Activated T-helper 2 cell treated with anti-CD3 and anti-CD28 coated beads, Interferon-gamma antibody, Interleukin-2, Interleukin-4, amounts not matched to agents 10 μg/mL and 5 μg/mL and 100 μg/mL, durations not matched to agents 14 hours and 24 hours and 36 hours (primary cell): ENCODE measurements at places on chromosomes 2 and 18.

DNA sequence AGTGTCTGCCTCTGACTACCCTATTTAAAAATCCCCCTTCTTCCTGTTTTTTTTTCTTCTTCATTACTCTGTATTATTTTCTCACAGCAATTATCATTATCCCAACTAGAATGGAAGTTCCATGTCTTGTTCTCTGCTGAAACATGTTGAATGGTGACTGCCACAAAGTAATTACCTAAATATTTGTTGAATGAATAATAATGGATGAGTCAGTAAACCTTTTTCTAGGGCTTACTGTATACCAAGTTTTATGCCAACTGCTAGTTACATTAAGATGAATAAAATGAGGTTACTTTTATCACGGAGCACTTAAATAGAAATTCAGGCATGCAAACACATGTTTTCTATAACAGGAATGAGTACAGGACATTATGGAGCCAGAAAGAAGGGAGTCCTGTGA lies 490.6 kb downstream of the THSD7B start:
- DNase-seq, result no peak

DNA sequence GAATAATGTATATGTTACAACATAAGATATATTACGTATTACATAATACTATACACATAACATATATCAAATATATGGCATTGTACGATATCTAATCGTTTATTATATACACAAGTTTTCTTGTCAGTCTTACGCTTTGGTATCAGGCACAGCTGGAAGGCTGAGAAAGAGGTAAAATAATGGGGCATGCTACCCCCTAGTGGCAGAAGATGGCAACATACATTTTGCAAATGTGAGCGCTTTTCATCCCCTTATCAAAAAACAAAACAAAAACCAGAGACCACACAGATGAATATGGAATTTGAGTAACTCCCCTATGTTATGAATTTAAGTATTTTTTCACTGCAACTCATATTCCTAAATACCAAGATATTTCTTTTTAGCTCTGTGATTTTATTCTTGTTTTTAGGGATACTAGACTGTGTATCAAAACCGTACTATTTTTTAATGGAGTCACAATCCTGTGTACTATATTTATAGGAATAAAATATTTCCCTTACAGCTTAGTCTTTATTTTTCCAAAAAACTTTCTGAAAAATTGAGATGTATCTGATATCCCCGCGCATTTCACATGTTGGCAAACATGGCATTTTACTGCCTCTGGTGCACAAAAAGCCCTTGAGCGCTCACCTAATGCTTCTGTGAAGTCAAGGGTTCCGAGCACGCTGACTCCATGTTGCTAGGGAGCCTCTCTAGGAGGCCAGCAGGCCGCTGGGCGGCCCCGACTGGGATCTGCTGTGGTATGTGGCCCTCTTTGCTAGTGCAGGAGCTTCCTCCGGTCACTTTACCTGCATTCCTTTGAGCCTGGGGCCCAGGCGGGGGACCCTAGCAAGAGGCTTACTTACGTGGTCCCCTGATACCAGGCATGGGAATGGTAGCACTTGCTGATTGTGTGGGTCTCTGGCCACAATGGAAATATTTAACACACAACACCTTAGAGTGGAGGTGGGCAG lies 62.5 kb downstream of the SLC4A3 start:
- DNase-seq, result peak; percentile 11

GRCh38 chr2:80054346-80054675 lies 250.2 kb downstream of the LRRTM1 start:
- no peak for DNase-seq

DNA sequence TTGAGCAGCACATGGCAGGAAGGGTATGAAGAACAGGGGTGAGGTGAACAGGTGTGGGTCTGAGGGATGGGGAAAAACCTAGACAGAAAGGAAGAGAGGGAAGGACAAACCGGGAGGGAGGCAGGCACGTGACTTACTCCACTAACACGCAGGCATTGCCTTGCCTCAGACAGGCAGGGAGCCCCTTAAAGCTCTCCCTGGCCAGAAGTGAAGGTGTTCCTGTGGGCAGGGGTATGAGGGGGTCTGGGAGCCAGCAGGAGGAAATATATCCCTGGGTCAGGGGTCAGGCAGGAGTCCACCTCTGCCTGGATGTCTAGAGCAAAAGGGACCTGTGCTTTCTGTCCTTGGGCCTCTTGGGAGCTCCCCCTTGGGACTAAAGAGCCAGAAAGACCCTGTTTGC lies 135.3 kb upstream of the EPAS1 start:
- DNase-seq, result no peak

DNA sequence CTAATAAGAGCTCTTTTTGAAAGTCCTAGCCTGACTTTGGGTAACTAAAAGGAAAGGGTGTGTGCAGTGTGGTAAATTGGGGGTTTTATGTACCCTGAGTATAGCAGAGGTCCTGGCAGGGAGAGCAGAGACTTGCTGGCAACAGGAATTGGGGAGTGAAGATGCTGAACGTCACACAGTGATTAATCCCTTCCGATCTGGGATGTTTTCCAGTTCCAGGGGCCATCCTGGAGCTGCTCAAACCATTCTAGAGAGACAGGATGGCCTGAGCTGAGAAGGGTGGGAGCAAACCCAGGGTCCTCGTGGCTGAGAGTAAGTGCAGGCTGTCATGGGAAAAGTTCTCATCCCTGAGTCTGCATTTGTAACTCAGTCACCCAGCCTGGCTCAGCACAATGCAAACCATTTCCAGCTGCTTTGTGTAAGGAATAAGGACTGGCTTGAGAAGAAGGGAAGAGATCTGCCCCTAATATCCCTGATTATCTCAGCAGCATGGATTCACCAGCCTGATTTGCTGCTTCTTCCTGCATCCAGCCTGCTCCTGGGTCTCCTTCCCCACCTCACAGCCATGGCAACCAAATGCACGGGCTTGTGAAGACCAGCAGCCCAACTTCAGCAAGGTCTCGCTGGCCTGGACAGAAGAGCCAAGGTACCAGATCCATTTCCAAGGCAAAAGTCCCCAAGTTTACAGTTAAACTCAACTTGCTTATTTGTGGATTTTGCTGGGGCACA lies 47.1 kb upstream of the CELF4 start:
- DNase-seq, result no peak

- DNase-seq, result no peak
Measured at GRCh38 chr2:230023313-230023712, 45.4 kb downstream of the SLC16A14 start.

DNA sequence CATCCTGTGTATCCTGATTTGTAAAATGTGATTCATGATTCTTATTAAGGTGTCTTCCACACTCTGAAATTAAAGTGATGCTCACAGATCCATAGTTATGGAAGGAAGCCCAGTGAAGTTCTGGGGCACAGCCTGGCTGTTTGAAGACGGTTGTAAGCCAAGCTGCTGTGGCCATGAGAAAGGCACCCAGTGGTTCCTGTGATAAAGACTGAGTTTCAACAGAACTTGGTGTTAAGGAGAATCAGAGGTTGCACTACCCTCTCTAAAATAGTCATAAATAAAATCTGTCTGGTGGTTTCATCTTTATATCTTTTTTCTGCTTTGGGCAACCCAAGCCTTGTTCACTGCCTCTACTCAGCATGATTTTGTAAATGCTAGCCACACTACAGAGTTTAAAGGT lies 32.2 kb upstream of the SPOPL start:
- DNase-seq, result no peak

DNA sequence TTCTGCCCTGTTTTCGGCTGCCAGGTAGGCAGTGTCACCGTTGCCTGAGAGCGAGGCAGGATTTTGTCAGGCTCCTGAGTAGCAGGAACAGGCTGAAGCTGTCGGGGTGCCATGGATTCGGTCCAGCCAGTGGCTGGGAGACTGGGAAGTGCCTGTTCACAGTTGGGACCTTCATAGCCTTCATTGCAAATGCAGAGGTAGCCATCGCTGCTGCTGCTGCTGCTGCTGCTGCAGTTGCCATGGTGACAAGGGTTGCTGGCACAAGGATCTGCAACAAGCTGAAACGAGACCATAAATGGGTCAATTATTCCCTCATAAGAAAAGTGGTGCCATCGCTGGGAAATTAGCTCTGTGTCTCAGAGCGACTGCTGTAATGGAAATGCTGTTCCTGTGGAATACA lies 122.7 kb downstream of the DNER start:
- no peak for DNase-seq

GRCh38 chr2:195442458-195443175 lies 214.4 kb upstream of the SLC39A10 start:
- DNase-seq, result no peak

GRCh38 chr2:140185076-140185475 lies 1404.9 kb upstream of the NXPH2 start:
- DNase-seq, result no peak

- DNase-seq, result no peak
Measured at GRCh38 chr2:219296631-219297391, 12.4 kb downstream of the PTPRN start.

DNA sequence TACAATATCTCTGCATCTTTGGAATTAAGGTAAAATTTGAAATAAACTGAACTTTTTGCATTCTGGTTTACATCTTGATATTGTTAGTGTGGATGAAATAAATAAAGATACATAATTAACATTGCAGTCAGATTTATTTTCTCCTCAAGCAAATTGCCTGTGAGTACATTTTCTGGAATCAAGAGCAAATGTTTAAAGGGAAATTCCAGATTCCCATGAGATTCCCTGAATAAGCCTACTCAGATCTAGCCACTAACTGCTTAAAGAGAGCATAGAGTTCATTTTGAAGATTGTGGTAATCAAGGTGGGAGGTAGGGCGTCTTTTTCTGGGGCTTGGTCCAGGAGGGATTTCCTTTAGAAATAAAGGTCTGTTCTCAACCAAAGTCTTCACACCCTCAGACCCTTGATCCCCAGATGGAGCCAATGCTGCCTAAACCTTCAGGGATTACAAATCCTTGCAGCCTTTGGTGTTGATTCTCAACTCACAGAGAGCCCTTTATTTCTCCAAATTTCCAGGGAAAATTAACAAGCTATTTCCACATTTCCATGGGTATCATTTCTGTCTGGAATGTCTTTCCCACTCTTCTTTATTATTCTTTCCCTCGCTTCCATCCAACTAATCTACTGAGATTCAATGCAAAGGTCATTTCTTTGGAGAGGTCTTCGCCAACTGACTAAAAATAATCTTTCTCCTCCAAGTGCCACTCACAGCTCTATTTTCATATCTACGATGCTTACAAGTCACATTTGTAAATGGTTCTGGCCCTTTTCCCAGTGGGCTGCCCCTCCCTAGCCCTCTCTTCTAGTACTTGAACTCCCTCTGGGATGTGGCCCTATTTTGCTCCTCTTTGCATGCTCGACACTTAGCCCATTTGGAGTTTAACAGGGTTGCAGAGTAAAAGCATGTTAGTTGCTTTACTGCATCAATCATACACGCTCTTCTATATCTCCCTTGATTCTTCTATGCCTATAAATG lies 79.8 kb upstream of the SPATS2L start:
- no peak for DNase-seq

DNA sequence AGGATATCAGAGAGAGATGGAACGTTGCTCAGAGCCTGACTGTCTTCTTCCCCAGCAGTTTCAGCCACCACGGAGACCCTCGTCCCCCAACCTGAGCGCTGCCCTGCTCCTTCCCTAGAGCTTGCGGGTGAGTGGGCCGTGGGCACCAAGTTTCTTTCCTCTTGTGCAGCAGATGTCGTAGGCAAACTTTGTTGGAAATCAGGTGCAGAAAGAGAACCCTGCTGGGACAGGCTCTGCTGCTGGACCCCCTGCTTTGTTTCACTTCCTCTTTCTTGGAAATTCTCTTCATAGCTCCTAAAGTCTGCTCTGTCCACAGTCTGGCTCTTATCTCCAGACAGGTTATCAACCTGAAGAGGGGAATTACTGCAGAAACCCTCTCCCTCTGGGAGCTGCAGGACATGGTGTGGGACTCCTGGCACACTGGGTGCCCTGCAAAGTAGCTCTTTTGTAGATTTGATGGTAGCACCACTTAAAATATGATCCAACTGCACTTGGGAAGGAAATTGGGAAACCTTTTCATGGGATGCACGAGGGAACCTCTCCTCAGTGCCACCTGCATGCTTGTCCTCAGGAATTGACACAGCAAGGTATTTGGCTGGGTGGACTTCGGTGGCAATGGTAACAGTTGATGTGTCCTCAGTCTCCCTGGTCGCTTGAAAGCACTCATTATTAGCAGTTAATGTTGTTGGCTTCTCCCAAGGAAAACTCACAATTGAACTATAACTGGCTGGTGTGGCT lies 92.2 kb downstream of the ALPK2 start:
- DNase-seq, result no peak

- DNase-seq, result no peak
Measured at GRCh38 chr2:237964578-237965404, 2.0 kb upstream of the UBE2F start.

DNA sequence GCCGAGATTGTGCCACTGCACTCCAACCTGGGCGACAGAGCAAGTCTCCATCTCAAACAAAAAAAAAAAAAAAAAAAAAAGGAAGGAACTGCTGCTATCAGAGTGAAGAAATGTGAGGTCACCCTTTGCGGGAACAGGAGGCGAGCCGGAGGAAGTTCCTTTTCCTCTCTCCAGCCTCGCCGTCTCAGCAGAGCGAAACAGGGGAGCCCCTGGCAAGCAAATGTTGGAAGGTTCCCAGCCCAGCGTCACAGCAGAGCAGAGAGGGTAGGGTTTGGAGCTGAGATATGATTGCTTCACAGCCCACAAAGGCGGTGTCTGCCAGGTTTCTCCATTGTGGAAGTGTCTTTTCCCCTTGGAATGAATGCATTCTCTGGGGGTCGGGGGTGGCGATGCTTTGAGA lies 28.5 kb downstream of the SLC20A1 start:
- no peak for DNase-seq

GRCh38 chr2:154698296-154698720 lies at the start of gene KCNJ3:
Gene KCNJ3, plus strand, starts transcription at chr2:154698695. Its CDS starts 81 bp downstream, at chr2:154698776.
- no peak for DNase-seq
